ENCODE measurements at places on chromosomes 1 and 21.

GRCh38 chr1:170077926-170078325 is 3.4 kb upstream of the KIFAP3 start:
- DNase-seq, result no peak

DNA sequence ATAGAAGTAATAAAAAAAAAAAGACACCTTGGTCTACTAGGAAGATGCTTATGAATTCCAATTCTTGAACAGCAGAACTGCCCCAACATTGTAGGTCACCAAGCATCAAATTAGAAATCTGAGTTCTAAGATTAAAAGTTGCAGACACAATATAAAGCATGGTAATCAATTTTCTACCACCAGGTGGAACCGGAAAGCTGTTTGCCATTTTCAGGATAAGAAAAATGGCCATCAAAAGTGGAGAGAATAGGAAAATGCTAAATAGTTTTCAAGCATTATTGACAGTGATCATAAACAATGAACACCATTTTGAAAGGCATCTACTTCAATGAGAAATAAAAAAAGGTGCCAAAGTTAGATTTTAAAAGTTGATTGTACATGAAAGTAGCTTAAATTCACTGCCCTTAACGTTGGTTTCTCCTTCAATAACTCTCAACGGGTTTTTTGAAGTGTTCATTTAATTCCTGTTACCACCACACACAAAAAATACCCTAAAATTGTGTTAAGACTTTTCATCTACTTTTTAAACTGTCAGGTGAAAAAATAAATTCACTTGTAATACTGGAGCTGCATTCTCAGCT is 252.9 kb downstream of the KCNT2 start:
- no peak for DNase-seq

DNA sequence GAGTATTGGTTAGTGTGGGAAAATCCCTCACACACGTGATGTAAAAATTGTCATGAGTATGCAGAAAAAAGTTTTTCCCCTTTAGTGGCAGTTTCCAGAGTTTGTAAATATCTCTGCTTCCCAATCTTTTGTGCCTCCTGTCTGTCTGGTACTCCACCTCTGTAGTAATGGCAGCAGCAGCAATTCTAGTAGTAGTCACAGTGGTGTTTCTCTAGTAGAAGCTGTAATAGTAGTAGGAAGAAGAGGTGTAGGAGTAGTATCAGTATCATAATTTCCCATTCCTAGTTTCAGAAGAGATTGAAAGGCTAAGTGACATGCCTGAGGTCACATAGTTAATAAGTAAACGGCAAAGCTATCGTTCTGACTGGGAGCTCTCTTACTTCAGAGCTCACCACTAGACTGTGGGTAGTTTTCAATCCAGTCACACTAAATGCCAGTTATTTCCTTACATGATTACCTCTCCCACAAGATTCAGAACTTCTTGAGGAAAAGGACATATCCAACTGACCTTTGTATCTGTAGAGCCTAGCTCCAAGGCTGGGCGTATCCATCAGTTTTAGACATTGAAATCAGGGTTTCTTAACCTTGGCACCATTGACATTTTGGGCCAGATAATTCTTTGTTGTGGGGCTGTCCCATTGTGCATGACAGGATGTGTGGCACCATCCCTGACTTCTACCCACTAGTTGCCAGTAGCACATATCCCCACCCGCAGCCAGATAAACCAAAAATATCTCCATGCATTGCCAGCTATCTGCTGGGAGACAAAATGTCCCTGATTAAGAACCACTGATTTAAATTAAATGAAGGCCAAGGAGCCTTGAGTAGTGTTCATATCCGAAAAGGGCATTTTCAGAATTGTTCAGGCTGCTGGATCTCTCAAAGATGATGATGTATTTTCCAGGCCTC is 135.9 kb downstream of the FGGY start:
- DNase-seq, result no peak

GRCh38 chr21:17466166-17466565 is 46.7 kb upstream of the CXADR start:
- no peak for DNase-seq

GRCh38 chr1:37606481-37607263 is 10.9 kb upstream of the GNL2 start:
- no peak for DNase-seq

DNA sequence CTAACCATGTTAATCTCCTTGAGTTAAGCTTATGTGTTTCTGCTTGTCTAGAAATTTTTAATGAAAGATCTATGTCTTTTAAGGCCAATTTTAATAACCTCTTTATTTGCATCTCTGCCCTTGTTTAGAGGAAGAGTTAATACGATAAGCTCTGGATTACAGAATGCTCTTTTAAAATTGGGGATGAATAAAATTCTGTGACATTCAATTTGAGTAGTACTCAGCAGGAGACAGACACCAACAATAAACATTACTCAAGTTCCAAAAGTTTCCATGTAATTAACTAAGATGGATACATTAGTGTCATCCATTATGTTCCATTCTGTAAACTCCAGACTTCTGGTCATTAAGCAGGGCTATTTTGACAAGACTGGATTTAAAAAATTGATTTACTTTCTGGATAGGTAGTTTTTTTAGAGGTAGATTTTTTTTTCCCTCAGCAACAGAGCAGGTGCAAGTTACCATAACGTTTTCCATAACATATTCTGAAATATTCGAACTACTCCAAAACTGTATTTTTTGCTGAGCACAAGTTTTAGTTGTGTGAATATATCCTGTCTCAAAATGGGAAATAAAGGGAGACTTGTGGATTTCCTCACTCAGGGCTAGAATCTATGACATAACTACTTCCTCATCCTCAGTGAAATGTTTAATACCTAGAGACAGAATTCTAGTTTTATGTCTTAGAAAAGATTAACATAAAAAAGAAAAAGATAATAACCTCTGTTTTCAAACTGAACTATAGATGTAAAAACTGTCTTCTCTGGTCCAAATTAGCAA is 221.7 kb downstream of the NEGR1 start:
- DNase-seq, result no peak
